ENCODE measurements at places on chromosomes 2 and 18.

GRCh38 chr2:85826990-85827878 is 61.6 kb downstream of the ST3GAL5 start:
- peak; percentile 88 for DNase-seq

- peak; percentile 30 for DNase-seq
These were observed 1.5 kb downstream of the UCN start for GRCh38 chr2:27306573-27307286.

GRCh38 chr18:61892683-61893308 is at the start of gene RNF152:
RNF152 (minus strand) TSS chr18:61893007; CDS start chr18:61816463, 76,544 bp downstream.
- peak; percentile 44 for DNase-seq

GRCh38 chr2:70897203-70897976 is 38.3 kb upstream of the ATP6V1B1 start:
- DNase-seq: no peak

DNA sequence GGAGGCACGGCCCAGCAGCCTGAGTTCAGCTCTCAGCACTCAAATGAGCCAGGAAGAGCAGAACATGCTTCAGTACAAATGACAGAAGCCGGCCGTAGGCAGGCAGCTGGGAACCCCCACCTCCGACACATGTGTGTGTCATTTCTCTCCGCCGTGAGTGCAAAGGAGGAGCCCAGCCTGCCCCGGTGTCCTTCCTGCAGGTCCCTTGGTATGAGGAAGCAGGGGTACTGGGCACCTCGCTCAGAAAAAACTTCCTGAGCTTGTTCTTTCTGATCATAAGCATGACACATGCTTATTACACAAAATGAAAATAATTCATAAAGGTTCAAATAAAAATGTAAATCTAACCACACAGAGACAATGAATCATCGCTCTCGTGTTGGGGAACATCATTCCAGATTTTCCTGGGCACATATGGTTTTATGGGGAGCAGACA is 35.3 kb downstream of the KCNF1 start:
- DNase-seq: no peak

- no peak for DNase-seq
These were observed 180.2 kb downstream of the ANAPC1 start for GRCh38 chr2:111703759-111704158.

DNA sequence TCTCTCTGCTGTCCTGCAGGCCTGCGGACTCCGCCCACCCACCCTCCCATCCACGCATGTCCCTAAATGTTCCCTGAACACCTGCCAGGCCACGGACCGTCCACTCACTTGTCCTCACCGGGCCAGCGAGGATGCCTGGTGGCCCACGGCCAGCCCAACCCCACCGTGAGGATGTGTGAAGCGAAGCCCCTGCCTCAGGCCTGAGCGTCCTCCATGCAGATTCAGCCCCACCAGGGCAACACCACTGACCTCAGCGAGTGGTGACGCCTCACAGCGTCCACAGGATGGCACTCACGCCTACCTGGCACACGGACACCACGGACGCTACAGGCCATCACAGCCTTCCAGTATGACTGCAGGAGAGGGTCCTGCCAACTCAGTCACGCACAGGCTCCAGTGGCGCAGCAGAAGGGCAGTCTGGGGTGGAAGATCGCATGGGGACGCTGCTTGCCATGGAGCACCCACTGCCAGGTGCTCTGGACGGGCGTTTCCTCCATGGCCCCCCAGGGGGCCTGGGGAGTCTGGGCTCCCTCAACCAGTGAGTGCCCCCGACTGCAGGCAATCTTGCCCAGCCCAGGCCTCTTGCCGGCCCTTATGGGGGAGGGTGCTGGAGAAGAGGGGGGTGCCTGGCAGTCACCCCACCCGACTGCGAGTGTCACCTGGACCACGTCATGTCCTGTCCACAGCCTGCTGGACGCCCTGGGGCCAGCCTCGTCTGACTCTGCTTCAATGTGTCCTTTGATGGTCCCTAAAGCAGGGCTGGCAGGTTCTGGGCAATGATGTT is 25.4 kb downstream of the HDAC4 start:
- DNase-seq: no peak

DNA sequence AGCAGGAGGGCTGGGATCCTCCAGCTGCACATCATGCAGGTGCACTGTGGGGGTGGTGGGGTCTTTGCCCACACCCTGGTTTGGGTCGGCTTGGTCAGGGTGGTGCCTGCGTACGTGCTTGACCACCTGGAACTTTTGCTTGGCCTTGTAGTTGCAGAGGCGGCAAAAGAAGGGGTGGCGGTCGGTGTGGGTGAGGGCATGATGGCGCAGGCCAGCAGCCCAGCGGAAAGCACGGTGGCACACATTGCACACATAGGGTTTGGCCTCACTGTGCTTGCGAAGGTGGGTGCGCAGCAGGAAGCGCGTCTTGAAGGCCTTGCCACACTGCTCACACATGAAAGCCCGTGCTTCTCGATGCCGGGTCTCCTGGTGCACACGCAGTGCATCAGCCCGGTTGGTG is 21.1 kb downstream of the ZNF142 start:
- DNase-seq: no peak

DNA sequence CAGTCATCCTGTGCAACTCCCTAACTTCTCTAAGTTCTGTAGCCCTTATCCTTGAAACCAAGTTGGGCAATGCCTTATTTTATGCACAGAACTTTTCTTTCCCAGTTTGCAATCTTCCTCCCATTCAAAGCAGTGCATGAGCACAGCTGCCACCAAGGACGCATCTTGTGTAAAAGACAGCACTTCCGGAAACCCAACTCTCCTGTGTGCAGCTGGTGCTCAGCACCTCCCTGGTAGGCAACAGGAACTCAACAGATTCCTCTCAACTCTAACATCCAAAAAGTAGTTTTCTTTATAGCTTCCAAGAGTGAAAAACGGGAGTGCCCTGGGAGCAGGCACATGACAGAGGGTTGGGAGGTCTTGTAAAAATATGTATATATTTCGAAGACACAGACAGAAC is 2.2 kb downstream of the TMEM18 start:
- no peak for DNase-seq

GRCh38 chr2:237590272-237591140 is at the start of gene RAB17:
RAB17 (minus strand) TSS chr2:237590734; CDS start chr2:237586154, 4,580 bp downstream.
- DNase-seq: no peak

GRCh38 chr2:150174056-150174805 is 313.2 kb downstream of the RND3 start:
- no peak for DNase-seq

GRCh38 chr2:24494410-24494809 is 3.4 kb downstream of the NCOA1 start:
- no peak for DNase-seq

- no peak for DNase-seq
These were observed 36.7 kb downstream of the FTCDNL1 start for GRCh38 chr2:199814101-199814816.

GRCh38 chr18:35072616-35073015 is 31.4 kb downstream of the MAPRE2 start:
- DNase-seq: no peak

GRCh38 chr18:44881461-44882162 is 200.9 kb downstream of the SETBP1 start:
- no peak for DNase-seq

GRCh38 chr18:48751727-48752468 is 198.9 kb downstream of the SMAD7 start:
- DNase-seq: no peak

DNA sequence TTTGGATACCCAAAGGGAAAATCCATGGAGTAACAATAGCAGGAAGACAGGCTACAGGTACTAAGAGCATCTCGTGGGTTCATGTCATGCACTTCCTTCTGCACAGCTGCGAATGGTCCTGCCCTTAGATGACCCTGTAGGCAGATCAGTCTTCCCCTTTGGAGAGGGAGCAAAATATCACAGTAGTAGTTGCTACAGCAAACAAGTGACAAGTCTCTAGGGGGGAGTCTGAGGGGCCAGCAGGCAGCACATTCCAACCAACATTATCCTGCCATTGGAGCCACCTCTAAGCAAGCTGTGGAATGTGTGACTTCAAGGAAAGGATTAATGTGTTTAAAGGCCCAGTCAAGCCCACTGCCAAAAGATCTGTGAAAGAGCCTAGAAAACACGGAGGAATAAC is 273.2 kb upstream of the PARD3B start:
- no peak for DNase-seq

- DNase-seq: peak; percentile 58
These were observed 6.3 kb downstream of the C2orf81 start for GRCh38 chr2:74414881-74415761.

DNA sequence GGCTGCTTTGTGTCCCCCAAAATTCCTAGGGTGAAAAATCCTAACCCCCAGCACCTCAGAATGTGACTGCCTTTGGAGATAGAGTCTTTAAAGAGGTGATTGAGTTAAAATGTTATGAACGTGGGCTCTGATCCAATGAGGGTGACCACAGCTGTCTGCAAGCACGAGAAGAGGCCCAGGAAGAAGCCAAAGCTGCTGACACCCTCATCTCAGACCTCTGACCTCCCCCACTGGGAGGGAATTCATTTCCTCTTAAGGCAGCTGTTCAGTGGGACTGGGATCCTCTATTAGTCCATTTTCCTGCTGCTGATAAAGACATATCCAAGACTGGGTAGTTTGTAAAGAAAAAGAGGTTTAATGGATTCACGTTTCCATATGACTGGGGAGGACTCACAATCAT is 544.4 kb downstream of the DCDC2C start:
- no peak for DNase-seq

DNA sequence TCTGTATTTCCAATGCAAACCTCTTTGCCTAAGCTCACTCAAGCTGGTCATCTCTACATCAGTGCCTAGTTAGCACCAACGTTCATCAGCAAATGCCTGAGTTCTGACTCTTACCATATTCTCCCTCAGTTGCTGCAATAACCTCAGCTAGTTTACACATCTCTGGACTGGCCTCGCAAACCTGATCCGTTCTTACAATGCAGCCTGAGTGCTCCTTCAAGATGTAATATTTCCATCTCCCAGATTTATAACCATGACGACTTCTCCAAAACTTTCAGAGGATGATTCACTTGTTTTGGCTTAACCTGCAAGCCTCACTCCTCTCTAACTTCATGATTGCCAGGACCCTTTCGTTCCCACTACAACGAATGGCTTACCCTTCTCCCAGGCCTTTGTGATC is 69.7 kb downstream of the DIPK1C start:
- no peak for DNase-seq

GRCh38 chr2:109331896-109332848 is 203.2 kb downstream of the SH3RF3 start:
- DNase-seq: peak; percentile 56

All from CD4-positive, alpha-beta T cell treated with Interleukin-17A for 4 hours (primary cell).